CD8-positive, alpha-beta memory T cell (primary cell): ENCODE measurements at places on chromosomes 5 and 9. TPM values are rescaled to one million over a fixed set of nuclear protein-coding genes. Genes with fewer than 3 reads are reported as not detected.

DNA sequence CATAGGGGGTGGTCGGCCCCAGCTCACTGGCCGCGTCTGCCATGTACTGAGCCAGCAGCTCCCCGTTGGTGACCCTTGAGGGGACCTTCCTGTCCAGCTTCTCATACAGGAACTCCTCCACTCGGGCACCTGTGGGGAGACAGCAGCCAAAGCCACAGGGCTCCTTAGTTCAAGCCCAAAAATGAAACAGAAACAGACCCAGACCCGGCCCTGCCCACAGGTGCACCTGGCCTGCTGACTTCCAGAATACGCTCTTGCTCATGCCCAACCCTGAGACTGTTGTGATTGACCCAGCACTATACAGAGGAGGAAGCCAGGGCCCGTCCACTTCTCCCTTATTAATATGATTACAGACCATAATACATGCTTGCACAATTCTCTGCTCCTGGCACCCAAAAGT lies 7.0 kb downstream of the SH3GLB2 start:
- no peak overlapping the region for H3K27ac ChIP-seq
- no peak for DNase-seq
- H3K4me1 ChIP-seq = peaks cover 3% of the 10 kb centered on the region
- H3K4me3 ChIP-seq = no peak overlapping the region

- no peak overlapping the region for H3K4me3 ChIP-seq
- DNase-seq = no peak
- no peak overlapping the region for H3K27ac ChIP-seq
- no peaks in the 10 kb centered on the region for H3K27me3 ChIP-seq
- no peaks in the 10 kb centered on the region for H3K36me3 ChIP-seq
- no peaks in the 10 kb centered on the region for H3K4me1 ChIP-seq
Measured at GRCh38 chr5:111699976-111700375, 57.0 kb downstream of the NREP start.

TAF11L10 gene
- polyA plus RNA-seq = not detected

- no peaks in the 10 kb centered on the region for H3K27me3 ChIP-seq
- H3K36me3 ChIP-seq = no peaks in the 10 kb centered on the region
- no peak overlapping the region for H3K27ac ChIP-seq
- no peaks in the 10 kb centered on the region for H3K4me1 ChIP-seq
Measured at GRCh38 chr9:133953976-133954709, 38.0 kb downstream of the VAV2 start.

PHF24 gene
- polyA plus RNA-seq = not detected

- no peak overlapping the region for H3K4me3 ChIP-seq
- H3K36me3 ChIP-seq = no peaks in the 10 kb centered on the region
- no peak overlapping the region for H3K27ac ChIP-seq
- H3K4me1 ChIP-seq = peaks cover 66% of the 10 kb centered on the region
- DNase-seq = no peak
- H3K27me3 ChIP-seq = no peaks in the 10 kb centered on the region
Measured at GRCh38 chr5:142115937-142116614, 7.5 kb downstream of the NDFIP1 start.

- H3K36me3 ChIP-seq = no peaks in the 10 kb centered on the region
- H3K4me3 ChIP-seq = no peak overlapping the region
- H3K4me1 ChIP-seq = no peaks in the 10 kb centered on the region
- no peak for DNase-seq
- no peaks in the 10 kb centered on the region for H3K27me3 ChIP-seq
- no peak overlapping the region for H3K27ac ChIP-seq
Measured at GRCh38 chr9:91073811-91074771, 272.5 kb downstream of the SYK start.

PCDHGA12 gene
- not detected for polyA plus RNA-seq

DNA sequence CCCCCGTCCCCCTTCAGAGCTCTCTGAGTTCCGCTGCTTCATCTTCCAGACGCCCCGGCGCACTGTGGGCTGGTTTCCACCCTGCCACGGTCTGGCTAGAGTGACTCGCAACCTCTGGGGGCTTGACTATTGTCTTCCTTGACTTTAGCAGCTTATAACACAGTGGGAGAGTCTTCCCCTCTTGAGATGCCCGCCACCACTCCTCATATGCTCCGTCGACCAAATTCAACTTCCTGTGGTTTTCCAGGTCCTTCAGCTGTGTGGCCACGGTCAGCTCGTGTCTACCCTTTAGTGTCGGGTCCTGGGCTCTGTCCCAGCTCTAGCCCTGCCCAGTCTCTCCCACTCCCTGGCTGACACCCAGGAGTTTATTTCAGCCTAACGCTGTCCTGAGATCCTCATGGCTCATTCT lies 28.2 kb upstream of the NCS1 start:
- peaks cover 8% of the 10 kb centered on the region for H3K27me3 ChIP-seq
- H3K4me3 ChIP-seq = no peak overlapping the region
- no peak for DNase-seq
- peaks cover 16% of the 10 kb centered on the region for H3K4me1 ChIP-seq

- peaks cover 19% of the 10 kb centered on the region for H3K36me3 ChIP-seq
- H3K27me3 ChIP-seq = no peaks in the 10 kb centered on the region
- no peak for DNase-seq
- H3K4me3 ChIP-seq = no peak overlapping the region
Measured at GRCh38 chr9:124356745-124357390, 58.4 kb downstream of the PSMB7 start.

LURAP1L gene
- not detected for polyA plus RNA-seq

GRCh38 chr5:169302491-169303118 lies 1.7 kb upstream of the SLIT3 start:
- no peak overlapping the region for H3K4me3 ChIP-seq
- H3K27ac ChIP-seq = no peak overlapping the region
- no peaks in the 10 kb centered on the region for H3K36me3 ChIP-seq
- H3K4me1 ChIP-seq = no peaks in the 10 kb centered on the region

- H3K4me3 ChIP-seq = no peak overlapping the region
- no peak overlapping the region for H3K27ac ChIP-seq
- peaks cover 10% of the 10 kb centered on the region for H3K4me1 ChIP-seq
- no peaks in the 10 kb centered on the region for H3K27me3 ChIP-seq
- DNase-seq = no peak
Measured at GRCh38 chr9:98391406-98391805, 136.0 kb upstream of the TBC1D2 start.

DNA sequence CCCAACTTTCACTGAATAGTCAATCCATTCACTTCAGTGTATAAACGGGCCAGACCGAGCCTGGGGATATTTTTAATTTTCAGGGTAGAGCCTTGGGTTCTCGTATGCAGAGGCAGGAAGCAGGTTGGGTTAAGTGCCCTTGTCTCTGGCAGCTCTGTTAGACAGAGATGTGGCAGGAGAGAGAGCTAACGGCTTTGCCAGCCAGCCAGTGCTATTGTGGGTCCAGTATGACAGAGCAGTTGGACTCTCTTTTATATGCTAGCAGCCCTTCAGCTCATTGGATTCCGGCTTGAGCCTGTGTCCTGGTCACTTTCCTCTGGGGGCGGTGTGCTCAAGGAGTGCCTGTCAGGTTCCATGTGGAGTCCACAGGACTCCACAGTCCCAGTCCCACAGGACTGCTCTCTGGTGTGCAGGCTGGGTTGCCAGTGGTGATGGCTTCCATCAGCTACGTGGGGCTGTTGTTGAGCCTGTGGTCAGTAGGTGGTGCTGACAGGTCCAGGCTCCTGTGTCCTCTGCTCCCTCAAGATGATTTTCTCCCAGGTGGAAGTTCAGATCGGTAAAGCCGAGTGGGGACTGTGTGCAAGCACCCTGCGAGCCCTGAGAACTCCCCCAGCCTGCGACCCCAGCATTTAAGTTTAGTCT lies 14.3 kb downstream of the CLTA start:
- H3K4me1 ChIP-seq = peaks cover 23% of the 10 kb centered on the region
- H3K4me3 ChIP-seq = no peak overlapping the region
- H3K27ac ChIP-seq = no peak overlapping the region
- no peak for DNase-seq

DNA sequence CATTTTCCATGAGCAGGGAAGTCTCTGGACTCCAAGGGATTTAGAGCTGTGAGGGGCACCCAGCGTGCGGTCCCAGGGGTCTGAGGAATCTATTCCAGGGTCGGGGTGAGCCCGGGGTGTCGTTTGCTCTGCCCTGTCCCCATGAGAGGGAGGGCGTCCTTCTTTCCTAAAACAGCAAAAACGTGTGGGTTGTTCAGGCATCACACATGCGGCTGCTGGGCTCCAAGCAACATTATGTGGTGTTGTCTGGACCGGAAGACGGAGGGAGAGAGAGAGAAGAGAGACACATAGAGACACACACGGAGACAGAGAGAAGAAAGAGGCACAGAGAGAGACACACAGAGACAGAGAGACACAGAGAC lies 42.7 kb upstream of the COL5A1 start:
- H3K4me3 ChIP-seq = no peak overlapping the region
- H3K36me3 ChIP-seq = no peaks in the 10 kb centered on the region
- H3K27me3 ChIP-seq = peaks cover 4% of the 10 kb centered on the region
- H3K27ac ChIP-seq = no peak overlapping the region
- no peak for DNase-seq

- H3K27me3 ChIP-seq = no peaks in the 10 kb centered on the region
- no peaks in the 10 kb centered on the region for H3K36me3 ChIP-seq
- no peak overlapping the region for H3K27ac ChIP-seq
- H3K4me1 ChIP-seq = no peaks in the 10 kb centered on the region
Measured at GRCh38 chr5:146944764-146945616, 66.4 kb upstream of the PPP2R2B start.

PCDHA11 gene
- polyA plus RNA-seq = not detected

- H3K36me3 ChIP-seq = no peaks in the 10 kb centered on the region
- H3K27ac ChIP-seq = no peak overlapping the region
- peak overlapping the region; percentile 14 for H3K4me3 ChIP-seq
- no peaks in the 10 kb centered on the region for H3K27me3 ChIP-seq
- no peak for DNase-seq
Measured at GRCh38 chr9:123867034-123867433, 62.9 kb downstream of the DENND1A start.

DNA sequence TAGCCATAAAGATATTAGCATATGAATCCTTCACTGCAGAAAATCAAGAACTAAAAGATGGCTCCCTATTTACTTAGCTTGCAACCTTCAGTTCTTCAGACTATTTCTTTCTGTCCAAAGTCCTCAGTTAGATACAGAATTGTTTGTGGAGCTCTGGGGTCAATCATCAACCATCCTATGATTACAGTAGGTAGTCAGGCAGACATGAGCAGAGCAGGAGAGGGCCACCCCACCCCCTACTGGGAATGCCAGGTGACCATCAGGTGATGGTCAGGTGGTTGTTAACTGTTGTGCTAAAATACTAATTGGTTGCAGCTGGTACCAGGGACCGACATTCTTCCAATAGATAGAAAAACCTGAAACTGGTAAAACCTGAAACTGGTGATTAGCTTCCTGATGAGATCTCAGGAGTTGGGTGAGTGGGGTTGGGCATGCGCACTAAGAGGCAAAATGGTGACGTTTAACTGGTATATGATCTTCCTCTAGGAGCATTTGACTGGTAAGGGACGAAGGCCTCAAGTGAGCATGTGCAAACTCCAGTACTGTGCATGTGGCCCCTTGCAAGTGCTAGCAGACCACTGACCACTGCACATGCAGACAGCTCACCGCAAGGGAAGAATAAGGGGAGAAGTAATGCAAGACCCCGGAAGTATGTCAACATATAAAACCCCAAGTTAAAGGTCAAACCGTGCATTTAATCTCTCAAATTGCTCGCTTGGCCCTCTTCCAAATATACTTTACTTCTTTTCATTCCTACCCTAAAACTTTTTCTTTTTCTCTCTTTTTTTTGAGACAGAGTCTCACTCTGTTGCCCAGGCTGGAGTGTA lies 13.6 kb downstream of the C9orf57 start:
- no peaks in the 10 kb centered on the region for H3K27me3 ChIP-seq
- no peaks in the 10 kb centered on the region for H3K36me3 ChIP-seq
- no peaks in the 10 kb centered on the region for H3K4me1 ChIP-seq
- no peak overlapping the region for H3K4me3 ChIP-seq
- no peak overlapping the region for H3K27ac ChIP-seq

DNA sequence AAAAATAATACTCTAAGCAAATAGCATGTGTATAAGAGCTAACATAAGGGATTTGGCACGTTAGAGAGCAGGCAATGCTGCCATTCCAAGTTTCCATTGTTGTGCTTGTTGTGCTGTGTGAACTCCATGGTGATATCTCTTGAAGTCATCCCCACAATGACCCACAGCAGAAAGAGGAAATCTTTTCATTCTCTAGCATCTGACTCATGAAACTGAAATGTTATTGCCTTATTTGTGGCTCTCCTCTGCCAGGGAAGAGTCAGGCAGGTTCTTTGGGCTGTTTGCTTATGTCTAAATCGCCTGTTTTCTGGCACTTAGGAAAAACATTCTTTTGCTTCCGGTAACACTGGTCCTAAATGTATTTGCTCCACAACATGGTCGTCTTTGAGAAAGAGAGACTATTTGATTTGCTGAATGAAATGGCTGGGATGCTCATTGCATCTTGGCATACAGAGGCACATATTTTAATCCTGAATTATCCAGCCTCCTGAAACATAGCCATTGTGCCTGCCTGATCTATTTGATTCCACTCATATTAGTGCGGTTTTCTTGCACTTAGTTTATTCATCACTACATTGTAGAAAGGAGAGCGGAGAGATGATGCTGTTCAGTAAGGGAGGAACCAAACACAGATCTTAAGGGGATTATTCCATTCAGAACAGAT lies 188.8 kb downstream of the CSNK1G3 start:
- H3K4me3 ChIP-seq = no peak overlapping the region
- H3K4me1 ChIP-seq = no peaks in the 10 kb centered on the region
- no peak overlapping the region for H3K27ac ChIP-seq
- no peak for DNase-seq

PHYHD1 gene
- 0.64 TPM for polyA plus RNA-seq

GRCh38 chr5:88722546-88723073 lies 160.4 kb downstream of the MEF2C start:
- no peak for DNase-seq
- H3K4me3 ChIP-seq = no peak overlapping the region
- H3K27ac ChIP-seq = no peak overlapping the region
- no peaks in the 10 kb centered on the region for H3K4me1 ChIP-seq
- no peaks in the 10 kb centered on the region for H3K36me3 ChIP-seq
- H3K27me3 ChIP-seq = no peaks in the 10 kb centered on the region

DNA sequence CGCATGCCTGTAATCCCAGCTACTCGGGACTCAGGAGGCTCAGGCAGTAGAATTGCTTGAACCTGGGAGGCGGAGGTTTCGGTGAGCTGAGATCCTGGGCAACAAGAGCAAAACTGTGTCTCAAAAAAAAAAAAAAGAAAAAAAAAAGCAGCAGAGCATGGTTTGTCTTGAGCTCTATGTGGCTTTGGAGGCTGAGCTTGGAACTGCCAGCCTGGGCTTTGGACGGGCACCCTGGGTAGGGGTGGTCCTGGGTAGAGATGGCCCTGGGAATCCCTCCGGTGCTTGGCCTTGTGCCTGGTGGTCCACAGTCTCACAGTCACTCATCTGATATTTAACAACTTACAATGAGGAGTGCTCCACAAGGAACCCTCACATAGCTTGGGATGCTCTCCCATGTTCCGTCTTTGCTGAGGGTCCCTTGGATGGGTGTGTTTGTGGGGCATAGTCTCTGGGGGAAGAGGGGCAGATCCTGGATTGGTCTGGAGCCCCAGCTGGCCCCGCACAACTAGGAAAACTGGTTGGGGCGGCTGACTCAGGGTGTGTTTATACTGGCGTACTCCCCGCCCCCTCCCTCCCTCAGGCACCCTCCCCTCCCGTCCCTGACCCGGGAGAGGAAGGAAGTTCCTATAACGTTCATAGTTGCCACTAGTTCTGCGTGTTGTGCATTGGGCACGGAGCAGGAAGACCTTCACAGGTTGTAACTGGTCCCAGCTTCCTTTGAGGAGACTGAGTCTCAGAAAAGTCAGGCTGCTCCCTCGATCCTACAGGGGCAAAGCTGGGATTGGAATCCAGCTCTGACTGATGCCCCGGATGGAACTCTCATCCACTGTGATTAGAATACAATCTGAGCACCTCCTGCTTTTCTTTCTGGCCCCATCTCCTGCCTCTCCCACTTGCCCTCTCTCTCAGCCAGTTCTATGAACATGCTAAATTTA lies 11.2 kb downstream of the IER5L start:
- peak overlapping the region; percentile 35 for H3K27ac ChIP-seq
- H3K4me1 ChIP-seq = peaks cover 11% of the 10 kb centered on the region
- DNase-seq = no peak
- H3K27me3 ChIP-seq = no peaks in the 10 kb centered on the region
- no peaks in the 10 kb centered on the region for H3K36me3 ChIP-seq

HINT1 gene
- polyA plus RNA-seq = 445 TPM
